Left renal pelvis (tissue), 4 donors: ENCODE measurements at places on chromosomes 16 and 17. TPM values are rescaled to one million over a fixed set of nuclear protein-coding genes. Genes with fewer than 3 reads are reported as not detected.

GRCh38 chr16:85330694-85331188 lies 218.5 kb upstream of the CIBAR2 start:
- DNase-seq: no peak

DNA sequence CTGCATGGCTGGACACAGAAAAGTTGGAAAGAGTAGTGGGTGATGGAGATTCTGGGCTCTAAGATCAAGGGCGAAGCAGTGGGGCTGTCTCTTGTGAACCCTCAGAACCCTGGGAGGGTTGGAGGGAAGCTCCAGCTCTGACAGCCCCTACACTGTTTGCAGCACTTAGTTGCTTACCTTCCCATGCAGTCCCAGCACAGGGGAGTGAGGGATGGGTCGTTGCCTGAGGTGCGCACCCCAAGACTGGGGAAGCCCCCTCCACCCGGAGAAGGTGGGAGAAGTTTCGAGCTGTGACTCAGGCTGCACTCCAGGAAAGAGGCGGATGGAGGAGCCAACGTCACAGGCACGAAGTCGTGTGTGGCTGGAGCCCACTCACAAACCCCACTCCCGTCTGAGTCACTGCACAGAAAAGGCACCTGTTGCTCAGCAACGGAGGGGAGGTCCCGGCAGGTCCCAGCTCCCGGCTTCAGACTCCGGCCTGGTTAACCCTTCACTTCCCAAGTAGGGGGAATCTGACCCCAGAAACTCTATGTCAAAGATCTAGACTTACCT lies 60.1 kb downstream of the AIPL1 start:
- DNase-seq: no peak

GRCh38 chr17:55644346-55644745 lies 78.3 kb downstream of the TMEM100 start:
- DNase-seq: no peak

DNA sequence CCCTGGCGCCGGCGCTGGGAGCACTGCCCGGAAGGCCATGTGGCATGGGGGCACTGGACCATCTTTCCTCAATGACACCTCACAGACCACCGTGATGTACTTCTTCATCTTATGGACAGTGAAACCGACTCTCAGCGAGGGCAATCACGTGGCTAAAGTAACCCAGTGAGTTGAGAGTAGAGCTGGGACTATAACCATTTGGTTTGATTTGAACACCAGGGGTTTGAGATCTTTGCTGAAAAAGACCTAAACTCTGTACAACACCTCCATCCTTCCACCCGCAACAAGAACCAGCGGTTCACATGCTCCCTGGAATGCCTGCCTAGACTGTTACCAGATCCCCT lies 3.3 kb downstream of the ITGA2B start:
- no peak for DNase-seq

DNA sequence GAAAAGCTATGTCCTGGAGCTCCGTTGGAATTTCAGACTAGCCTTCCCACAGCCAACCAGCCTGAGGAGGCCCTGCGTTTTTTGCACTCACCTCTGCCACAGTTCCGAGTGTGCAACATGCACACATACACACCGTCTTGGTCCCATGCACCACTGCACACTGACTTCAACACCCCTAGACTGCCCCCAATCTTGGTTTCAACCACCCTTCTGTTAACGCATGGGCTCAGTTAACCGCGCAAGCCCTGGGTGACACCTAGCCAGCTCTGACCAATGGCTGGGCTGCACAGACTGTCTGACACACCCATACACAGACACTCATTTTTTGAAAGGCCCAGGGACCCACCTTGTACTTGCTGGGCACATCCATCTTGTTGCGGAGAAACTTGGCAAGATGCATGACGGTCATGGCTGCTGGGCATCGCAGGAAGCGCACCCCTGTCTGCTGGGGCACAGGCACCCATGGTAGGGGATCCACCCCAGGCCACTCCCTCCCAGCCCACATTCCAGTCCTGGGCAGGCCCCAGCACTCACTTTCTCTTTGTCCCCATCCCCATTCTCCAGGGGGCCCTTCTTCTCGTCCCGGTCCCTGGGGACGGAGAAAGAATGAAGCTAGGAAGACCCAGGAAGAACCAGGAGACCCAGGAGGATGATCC lies 8.0 kb downstream of the CISD3 start:
- no peak for DNase-seq

The ZNF469 gene
- 1.4 TPM for polyA plus RNA-seq

The CCL8 gene
- 0.20 TPM for polyA plus RNA-seq
